ENCODE measurements at places on chromosomes 4 and X.

DNA sequence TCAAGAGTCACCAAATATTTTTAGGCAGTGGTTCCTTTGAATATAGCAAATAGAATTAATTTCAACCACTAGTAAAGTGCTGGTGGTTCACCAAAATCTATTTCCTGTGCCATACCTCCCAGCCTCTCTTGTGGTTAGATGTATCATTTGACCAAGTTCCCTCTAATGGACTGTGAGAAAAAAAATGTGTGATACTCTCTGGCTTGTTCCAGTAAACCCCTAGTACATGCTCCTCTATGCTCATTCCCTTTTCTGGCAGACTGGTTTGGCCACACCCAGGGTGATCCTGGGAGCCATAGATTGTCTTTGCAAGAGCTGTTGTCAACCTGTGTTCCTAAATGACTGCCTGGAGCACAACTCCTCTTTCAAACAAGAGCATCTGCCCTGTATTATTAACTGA, 109.5 kb downstream of the FRAS1 start:
- no peak for DNase-seq

DNA sequence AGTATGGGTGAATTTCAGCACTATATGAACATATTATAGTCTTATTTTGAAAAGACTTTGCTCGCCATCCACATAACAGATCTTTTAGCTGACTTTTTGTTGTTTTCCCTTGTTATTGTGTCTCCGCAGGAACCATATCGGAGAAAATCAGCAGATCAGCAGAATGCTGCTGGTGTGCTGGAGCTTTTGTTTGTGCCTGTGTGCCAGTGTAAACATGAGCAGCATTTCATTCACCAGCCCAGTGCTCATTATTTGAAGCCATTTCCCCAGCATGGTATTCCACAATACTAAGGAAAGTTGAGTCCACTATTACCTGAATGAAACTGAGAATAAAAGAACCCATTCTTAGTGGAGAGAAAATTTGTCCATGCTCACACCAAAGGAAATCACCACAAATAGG, 261.8 kb upstream of the ARX start:
- DNase-seq, result no peak

DNA sequence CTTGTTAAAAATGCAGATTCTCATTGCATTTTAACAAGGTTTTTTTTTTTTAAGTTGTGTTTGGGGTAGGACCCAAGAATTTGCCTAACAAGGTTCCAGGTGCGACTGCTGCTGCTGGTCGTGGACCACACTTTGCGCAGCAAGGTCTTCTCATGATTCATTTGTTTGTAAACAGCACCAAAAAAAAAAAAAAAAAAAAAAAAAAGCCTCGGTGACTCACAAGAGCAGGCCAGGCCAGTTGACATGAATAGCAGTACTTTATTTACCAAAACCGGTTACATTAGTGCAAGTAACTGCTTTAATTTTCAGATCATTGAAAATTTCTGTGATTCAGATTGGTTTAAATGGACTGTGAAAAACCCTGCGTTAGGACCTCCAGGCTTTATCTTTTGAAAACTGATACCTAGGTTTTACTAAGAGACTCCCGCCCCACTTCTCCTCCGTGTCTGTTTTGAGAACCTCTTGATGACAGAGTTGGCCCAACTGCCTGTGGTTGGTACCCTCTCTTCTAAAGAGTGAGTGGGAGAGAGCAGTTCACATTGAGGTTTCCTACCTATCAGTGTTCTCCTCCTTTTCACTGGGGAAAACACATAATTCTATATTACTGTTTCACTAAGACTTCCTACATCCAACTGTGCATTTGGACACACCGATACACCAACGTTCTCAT, 86.2 kb downstream of the PHEX start:
- no peak for DNase-seq

GRCh38 chr4:23114538-23114937, 421.8 kb downstream of the GBA3 start:
- DNase-seq, result no peak

GRCh38 chrX:13752141-13752540, 17.6 kb downstream of the OFD1 start:
- no peak for DNase-seq

DNA sequence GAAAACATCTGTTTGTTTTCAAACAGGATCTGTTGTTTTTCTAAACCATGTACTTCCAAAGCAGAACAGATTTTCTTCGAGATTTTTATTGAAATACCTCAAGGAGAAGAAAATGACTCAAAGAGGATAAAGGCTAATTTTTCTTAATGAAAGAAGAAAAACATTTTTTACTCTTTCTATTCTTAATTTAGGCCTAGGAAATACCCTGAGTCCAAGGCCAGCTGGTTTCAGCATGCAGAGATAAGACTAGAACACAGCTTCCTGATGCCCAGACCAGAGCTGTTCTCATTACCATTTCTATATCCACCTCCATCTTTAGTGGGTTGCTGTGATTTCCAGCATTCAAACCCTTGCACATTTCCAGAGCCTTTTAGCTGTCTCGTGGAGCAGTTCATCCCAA, 18.3 kb downstream of the GAB1 start:
- DNase-seq, result no peak

DNA sequence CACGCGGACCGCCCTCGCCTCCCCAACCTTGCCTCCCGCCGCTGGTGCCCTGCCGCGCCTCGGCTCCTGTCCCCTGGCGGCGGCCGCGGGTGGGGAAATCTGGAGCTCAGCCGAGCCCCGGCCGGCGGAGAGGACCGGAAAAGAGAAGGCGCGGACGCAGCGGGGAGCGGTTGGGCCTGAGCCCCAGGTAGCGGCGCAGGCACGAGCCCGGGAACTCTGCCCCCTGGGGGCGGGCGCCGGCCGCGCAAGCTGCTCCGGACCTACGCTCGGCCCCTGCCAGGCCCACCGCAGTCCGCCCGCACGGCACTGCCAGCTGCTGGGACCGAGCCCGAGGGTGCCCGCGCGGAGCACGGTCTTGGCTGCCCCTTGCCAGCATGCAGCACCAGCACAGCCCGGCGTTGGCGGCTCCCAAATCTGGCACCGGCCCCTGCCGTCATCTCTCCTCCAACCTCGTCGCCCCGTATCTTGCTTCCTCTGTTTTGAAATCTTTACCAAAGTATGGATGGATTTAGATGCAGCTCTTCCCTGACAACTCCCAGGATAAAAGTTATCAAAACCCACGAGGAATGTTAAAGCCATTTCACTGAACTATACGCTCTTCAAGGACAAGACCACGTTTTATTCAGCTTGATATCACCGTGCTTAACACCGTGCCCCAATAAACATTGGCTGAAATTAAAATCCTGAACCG, at the start of gene PRSS12:
Gene PRSS12 (minus strand): TSS at position 161 of the 691 bp plus-strand sequence. CDS start 283 bp downstream, outside the sequence.
- no peak for DNase-seq

DNA sequence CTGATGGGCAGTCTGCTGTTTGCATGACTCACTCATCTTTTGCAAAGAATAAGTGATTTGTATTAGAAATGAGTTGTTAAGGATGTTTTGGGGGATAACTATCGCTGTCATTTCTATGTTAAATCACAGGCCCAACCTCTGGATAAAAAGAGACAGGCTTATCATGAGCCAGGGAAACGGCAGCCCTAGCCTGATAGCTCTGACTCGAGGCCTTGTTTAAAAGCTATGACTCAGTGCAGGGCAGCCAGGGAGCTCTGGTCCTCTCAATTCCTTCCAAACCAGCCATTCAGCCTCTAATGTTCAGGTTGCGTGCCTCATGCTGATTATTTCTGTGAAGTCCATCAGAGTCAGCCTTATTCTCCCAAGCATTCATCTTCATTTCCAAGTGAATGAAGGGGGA, 305.9 kb upstream of the HAND2 start:
- no peak for DNase-seq

DNA sequence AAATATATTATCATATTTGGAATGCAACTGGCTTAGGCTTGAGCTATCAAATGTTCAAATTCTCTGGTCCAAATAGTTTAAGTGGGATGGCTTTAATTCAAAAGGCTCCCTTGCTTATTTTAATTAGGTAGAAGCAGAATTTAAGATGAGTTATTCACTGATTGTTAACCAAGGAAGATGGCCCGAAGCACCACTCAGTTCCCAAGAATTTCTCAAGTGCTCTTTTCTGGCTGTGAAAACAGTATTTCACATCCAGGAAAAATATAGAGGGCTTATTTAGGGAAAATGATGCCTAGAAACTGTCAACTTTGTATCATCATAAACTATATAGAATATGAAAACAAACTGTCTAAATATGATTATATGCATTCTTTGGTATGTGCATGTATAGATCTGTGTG, 246.5 kb upstream of the SFRP2 start:
- DNase-seq, result no peak

DNA sequence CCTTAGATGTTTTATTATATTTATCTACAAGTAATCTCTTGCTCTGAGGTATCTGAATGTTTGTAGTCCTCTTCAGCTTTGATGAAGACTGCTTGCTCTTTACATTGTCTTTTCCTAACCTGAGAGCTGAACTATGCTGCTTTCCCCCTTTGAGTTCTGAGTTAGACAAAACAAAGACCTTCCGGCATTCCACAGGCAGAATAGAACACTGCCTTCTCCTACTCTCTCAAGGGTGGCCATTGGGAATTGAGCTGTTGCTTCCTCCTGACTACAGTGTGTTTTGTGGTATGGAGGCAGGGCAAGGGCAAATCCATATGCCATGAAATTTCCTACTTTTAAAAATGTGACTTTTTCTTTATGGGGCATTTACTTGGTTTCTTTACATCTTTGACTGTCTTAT, 841.0 kb downstream of the FAM133A start:
- no peak for DNase-seq

DNA sequence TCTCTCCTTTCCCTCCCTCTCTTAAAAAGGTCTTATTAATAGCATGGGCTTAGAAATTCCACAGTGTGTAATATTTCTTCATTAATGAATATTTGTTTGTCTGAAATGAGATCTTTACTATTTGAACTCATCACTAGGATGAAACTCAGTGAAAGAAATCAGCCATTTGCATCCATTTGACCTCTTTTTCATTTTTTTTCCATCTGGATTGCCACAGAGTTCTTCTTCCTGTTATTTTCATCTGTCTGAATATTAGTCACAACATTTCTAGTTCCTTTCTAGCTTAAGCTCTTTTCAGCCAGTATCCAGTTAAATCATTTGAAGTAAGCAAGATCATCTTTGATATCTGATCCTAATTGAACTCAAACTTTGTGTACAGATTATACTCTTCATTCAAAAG, 69.2 kb upstream of the PLS3 start:
- DNase-seq, result no peak

- DNase-seq, result no peak
Observed at GRCh38 chr4:26723216-26723615, 137.4 kb upstream of the STIM2 start.

- no peak for DNase-seq
Observed at GRCh38 chr4:4860600-4861389, 1.3 kb downstream of the MSX1 start.

DNA sequence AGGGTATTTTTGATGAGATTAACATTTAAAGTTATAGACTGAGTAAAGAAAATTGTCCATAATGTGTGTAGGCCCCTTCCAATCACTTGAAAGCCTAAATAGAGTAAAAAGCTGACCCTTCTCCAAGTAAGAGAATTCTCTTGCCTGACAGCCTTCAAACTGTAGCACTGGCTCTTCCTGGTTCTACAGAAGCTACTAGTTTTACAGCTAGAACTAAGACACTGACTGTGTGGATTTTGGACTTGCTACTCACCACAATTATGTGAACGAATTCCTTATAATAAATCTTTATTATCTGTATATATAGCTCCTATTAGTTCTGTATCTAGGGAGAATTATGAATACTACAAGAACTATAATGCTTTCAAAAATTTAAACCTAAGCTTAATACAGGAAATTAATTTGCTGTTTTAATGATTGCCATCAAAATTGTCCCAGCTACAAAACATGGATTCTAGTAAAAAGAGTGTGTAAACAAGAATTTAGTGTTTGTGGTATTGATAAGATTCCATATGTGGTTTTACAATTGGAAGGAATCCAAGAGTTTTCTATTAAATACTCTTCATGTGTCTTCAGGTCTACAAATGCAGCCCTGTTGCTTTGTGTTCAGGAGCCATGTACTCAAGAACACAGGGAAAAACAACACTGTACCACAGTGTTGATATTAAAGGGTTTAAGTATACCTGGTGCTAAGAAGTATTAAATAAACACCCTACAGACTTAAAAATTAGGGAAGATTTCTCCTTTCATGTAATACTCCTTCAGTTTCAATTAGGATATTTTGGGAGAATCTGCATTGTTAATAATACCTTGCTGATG, 366.5 kb downstream of the CXXC4 start:
- no peak for DNase-seq

GRCh38 chr4:189202182-189202868, 738.3 kb upstream of the FRG1 start:
- no peak for DNase-seq

GRCh38 chr4:39042366-39042765, 10.2 kb upstream of the TMEM156 start:
- no peak for DNase-seq

DNA sequence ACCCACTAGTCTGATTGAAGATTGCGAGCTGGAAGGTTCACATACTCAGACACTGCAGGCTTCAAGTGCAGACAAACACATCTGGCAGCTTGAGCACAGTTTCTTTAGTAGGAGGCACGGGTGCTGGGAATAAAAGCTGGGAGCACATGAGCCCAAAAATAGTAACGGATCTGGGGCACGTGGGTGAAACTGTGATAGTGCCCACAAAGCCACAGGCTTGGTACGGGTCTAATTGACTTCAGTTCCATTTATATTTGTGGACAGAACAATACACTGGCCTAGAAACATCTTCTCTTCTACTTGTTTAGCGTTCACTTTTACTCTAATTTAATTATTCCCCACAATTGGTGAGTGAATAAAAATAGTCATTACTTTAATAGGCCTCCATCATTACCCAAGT, 2370.7 kb downstream of the PCDH7 start:
- no peak for DNase-seq

GRCh38 chrX:150607201-150607600, 38.8 kb downstream of the MTM1 start:
- no peak for DNase-seq
